ENCODE measurements at places on chromosomes 4 and X. TPM values are rescaled to one million over a fixed set of nuclear protein-coding genes. Genes with fewer than 3 reads are reported as not detected.

MAGEA4 gene
- total RNA-seq, result not detected

SPARCL1 gene
- total RNA-seq, result 49.7 TPM

SLC9B1 gene
- total RNA-seq, result 1.6 TPM

GPR82 gene
- 3.4 TPM for total RNA-seq

GLRA3 gene
- 1.6 TPM for total RNA-seq

AMTN gene
- not detected for total RNA-seq

FAM199X gene
- 16.7 TPM for total RNA-seq

IL15 gene
- total RNA-seq, result 5.0 TPM

STK26 gene
- total RNA-seq, result 1.8 TPM

CD38 gene
- 12.2 TPM for total RNA-seq

C4orf50 gene
- total RNA-seq, result 0.70 TPM

GLRA2 gene
- not detected for total RNA-seq

TREX2 gene
- 1.6 TPM for total RNA-seq

SPANXN1 gene
- not detected for total RNA-seq

LRIT3 gene
- not detected for total RNA-seq

SLITRK2 gene
- total RNA-seq, result 0.07 TPM

Data from adrenal gland (tissue), 19 donors.